Metanephros (tissue), 2 donors: ENCODE measurements at places on chromosomes 16 and 17. TPM values are rescaled to one million over a fixed set of nuclear protein-coding genes. Genes with fewer than 3 reads are reported as not detected.

The RHBDL1 gene
- 2.6 TPM for total RNA-seq

The SULT1A2 gene
- 0.47 TPM for total RNA-seq

The CTRB2 gene
- total RNA-seq: not detected

The NUP85 gene
- total RNA-seq: 49.2 TPM

The TBC1D16 gene
- total RNA-seq: 34.4 TPM

The PRAC1 gene
- total RNA-seq: not detected

The NEUROD2 gene
- total RNA-seq: not detected

The CRYM gene
- 6.1 TPM for total RNA-seq

The HNF1B gene
- 51.6 TPM for total RNA-seq

The SLC6A4 gene
- total RNA-seq: 0.58 TPM

The DNAH2 gene
- 0.47 TPM for total RNA-seq

The KRTAP1-1 gene
- not detected for total RNA-seq

The NT5M gene
- 5.9 TPM for total RNA-seq

The TPPP3 gene
- total RNA-seq: 38.6 TPM

The CDRT15 gene
- not detected for total RNA-seq

The CCL22 gene
- not detected for total RNA-seq

The KCNH6 gene
- 2.1 TPM for total RNA-seq

The SLX1B gene
- total RNA-seq: 17.0 TPM

The RASL10B gene
- total RNA-seq: 8.5 TPM

The SLC5A11 gene
- 3.7 TPM for total RNA-seq

The OR1F1 gene
- not detected for total RNA-seq

The KRT33A gene
- 0.12 TPM for total RNA-seq

The PRAC2 gene
- not detected for total RNA-seq

The TEPSIN gene
- total RNA-seq: 34.7 TPM

The PIGL gene
- 41.3 TPM for total RNA-seq

The CSH2 gene
- not detected for total RNA-seq

The ABCC12 gene
- total RNA-seq: not detected

The MPP3 gene
- 10.0 TPM for total RNA-seq

The MYO15A gene
- total RNA-seq: 2.2 TPM

The RAB37 gene
- 3.0 TPM for total RNA-seq

The XYLT1 gene
- total RNA-seq: 17.7 TPM

The BIRC5 gene
- 18.5 TPM for total RNA-seq

The CCL11 gene
- total RNA-seq: 1.1 TPM

The ZACN gene
- total RNA-seq: not detected

The PERCC1 gene
- total RNA-seq: not detected

The SEPTIN12 gene
- total RNA-seq: not detected

The PABPN1L gene
- total RNA-seq: not detected

The TSPAN10 gene
- 3.9 TPM for total RNA-seq

The ZNF319 gene
- 9.3 TPM for total RNA-seq

The LITAFD gene
- not detected for total RNA-seq

The NRN1L gene
- total RNA-seq: 1.2 TPM

The HS3ST2 gene
- 0.18 TPM for total RNA-seq

The CFAP20 gene
- 64.0 TPM for total RNA-seq

The ZP2 gene
- not detected for total RNA-seq

The KRT24 gene
- not detected for total RNA-seq

The PYDC1 gene
- not detected for total RNA-seq

The GCGR gene
- total RNA-seq: 14.0 TPM

The CHST4 gene
- total RNA-seq: not detected

The SLC16A13 gene
- total RNA-seq: 1.6 TPM

The CCL3 gene
- total RNA-seq: 5.2 TPM

The DVL2 gene
- total RNA-seq: 73.5 TPM
